ENCODE measurements at places on chromosomes 16 and 17.

- no peak for DNase-seq
Observed at GRCh38 chr16:85366031-85366763, 246.9 kb upstream of the GSE1 start.

DNA sequence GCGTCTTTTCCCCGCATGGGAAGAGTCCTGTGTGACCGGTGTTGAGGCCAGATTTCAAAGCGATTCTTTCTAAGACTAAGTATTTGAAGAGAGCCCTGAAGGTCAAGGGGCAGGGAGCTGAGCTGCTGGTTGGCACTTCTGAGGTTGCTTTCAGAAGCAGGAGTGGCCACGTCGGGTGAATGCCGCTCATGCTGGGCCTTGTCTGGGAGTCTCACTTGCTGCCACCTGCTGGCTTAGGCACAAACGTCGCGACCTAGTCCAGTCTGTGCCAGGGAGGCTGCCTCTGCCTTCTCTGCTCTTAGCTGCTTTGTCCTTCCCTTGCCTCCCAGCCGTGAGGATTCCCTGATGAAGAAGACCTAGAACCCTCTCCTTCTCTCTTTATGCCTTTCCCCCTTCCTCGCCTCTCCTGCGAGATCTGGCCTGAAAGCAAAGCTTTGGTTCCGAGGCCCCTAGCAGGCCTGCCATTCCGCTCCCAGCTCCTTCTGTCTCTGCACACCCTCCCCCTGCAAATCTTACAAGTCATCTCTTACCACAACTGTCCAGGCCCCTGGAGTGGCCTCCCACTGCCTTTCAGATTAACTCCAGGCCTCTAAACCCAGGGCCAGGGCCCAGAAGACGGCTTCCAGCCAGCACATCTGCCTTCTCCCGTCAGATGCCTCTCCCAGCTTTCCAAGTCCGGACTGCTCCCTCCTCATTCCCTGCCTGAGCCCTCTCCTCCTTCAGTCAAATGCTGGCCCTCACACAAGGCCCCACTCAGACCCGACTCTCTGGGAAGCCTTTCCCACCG, 11.4 kb downstream of the CTNS start:
- DNase-seq, result peak; percentile 52

GRCh38 chr17:9705745-9706144, 60.4 kb downstream of the USP43 start:
- DNase-seq, result no peak

DNA sequence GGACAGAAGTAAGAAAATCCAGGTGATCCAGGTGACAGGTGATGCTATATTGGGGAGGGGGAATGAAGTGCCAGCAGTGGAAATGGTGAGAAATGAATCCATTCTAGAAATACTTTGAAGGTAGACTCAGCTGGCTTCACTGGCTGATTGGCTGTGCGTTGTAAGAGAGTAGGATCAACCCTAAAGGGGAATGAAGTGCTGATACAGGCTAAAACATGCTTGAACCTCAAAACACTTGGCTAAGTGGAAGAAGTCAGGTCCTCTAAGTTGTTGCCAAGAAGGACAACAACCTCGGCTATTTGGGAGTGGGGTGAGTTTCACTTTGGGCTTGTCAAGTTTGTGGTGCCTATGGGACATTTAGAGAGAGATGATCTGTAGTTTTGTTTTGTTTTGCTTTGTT, 24.1 kb upstream of the SCNN1B start:
- no peak for DNase-seq

DNA sequence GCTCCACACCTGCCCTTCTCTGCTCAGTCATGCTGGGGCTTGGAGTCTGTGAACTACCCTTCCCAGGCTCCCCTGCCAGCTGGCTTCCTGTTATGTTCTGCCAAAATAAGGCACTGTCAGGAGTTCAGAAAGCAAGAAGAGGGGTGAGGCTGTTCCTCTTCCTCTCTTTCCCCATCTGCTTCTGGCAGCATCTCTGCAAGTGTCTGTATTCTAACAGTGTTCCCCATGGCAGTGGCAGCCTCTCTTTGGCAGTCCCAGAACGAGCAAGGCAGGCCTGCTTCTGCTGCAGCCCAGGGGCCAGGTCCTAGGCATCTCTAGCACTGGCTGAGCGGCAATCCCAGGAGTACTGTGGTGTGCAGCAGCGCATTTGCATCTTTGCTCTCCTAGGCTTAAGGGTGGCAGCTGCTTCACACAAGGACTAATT, 219.1 kb downstream of the STX8 start:
- no peak for DNase-seq
